Urinary bladder (tissue), 4 donors: ENCODE measurements at places on chromosomes 5 and 9.

- no peak for DNase-seq
Measured at GRCh38 chr9:105846825-105847224, 152.5 kb downstream of the TMEM38B start.

DNA sequence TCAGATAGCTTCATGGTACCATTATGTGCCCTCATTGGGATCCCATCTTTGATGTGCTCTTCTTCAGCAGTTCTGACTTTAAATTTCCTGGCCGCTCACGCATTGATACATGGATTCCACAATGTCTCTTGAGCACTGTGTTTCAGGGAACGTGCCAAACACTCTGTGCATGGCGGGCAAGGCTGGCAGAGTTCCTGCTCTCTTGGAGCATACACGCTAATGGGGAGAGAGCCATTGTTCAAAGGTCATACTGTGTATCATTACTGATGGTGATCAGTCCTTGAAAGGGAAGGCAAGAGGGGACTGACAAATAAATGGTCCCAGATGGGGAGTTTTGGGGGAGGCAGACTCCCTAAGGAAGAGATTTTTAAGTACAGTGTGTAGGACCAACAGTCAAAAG, 52.3 kb downstream of the AMBP start:
- no peak for DNase-seq

DNA sequence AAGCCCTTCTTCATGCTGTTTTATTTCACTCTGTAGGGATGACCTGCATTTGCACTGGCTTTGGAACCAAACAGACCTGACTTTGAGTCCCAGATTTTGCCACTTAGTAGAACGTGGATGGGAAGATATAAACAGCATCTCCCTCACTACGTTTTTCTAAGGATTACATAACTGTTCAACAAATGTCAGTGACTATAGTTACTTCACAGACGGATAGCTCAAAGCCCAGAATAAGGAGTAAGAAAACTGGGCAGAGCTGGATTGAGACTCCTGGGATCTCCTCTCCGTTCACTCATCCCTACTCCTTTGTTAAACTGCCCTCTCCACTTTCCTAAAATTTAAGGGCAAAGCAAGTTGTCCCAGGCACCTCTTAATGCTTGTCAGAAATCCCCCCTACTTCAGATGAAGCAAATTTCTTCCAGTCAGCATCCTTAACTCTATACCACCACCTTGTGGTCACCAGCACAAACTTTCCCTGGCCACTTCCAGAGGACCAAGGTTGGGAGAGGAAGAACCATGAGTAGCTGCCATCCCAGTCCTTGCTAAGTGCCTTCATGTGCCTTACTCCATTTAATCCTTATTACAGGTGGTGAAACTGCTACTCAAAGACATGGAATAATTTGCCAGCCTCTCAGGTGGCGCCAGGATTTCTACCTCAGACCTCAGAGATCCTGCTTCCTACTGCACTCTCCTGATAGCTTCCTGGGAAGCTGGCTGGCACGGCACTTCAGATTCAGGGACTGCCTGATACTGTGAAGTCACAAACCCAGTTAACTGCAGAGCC, 38.4 kb downstream of the EGR1 start:
- DNase-seq, result no peak

DNA sequence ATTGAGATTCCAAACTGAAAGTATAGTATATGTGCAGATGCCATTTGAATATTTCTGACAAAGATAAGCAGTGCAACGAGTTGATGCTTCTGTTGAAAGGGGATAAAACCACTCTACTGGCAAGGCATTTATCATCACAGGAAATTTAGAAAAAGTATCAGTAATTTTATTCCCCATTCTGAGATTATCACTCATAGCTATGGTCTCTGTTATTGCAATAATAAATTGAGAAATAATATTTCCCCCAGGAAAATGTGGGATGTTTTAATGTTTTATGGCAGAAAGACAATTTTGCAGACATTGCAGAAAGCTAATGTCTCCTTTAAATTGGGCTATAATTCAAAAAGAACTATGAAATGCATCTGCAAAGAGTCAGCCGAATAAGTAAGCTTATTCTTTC, 1612.7 kb upstream of the ACO1 start:
- DNase-seq, result no peak

DNA sequence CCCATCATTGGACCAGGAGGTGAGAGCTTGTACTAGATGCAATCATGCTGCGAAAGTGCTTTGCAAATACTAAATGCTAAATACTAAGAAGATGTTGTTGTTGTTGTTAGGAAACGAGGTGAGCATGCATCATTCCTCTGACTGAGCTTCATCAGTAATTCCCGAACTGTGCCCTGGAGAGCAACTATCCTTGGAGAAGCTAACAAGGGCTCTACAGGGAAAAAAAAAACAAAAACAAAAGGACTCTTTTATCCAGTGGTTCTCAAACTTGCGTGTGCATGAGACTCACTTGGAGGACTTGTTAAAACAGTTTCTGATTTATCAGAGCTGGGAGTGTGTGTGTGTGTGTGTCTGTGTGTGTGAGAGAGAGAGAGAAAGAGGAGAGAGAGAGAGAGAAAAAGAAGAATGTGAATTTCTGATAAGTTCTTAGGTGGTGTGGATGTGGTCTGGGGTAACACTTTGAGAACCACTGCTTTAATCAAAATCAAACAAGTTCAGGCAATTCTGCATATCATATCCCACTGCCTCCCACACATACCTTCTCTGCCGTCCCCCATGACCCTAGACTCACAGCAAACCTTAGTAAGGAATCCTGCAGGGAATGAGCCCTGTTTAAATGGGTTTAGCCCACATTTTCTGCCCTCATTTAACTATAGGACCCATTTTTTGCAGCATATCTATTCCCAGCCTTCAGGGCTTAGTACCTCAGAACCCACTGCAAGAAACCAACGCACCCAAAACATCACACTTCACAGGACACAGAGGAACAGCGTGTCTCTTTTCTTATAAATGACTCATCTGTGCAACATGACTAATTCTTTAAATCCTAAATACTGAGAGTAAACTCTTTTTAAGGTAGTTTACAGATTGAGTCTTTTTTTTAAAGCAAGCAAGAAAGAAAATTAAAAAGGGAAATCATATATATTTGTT, 48.9 kb downstream of the PDE6A start:
- no peak for DNase-seq

DNA sequence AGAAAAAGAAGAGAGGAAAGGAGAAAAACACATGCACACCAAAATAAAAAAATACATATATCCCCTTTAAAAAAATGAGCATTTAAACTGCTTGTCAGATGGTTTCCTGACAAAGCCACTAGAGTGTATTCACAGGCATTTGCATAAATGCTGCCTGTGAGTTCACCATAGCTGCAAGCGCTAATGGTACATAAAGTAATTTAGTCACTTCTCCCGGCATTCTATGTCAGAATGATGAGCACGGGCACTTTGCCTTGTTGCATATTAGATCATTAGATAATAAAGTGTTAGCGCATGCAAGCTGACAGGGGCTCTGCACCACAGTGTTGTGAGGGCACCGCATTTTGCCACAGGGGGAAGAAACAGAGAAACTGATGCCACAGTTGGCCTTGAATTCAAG, 280.6 kb downstream of the EBF1 start:
- no peak for DNase-seq

- DNase-seq, result no peak
Measured at GRCh38 chr5:107472620-107473064, 198.1 kb downstream of the EFNA5 start.

- no peak for DNase-seq
Measured at GRCh38 chr9:4725706-4726442, 15.1 kb downstream of the AK3 start.

DNA sequence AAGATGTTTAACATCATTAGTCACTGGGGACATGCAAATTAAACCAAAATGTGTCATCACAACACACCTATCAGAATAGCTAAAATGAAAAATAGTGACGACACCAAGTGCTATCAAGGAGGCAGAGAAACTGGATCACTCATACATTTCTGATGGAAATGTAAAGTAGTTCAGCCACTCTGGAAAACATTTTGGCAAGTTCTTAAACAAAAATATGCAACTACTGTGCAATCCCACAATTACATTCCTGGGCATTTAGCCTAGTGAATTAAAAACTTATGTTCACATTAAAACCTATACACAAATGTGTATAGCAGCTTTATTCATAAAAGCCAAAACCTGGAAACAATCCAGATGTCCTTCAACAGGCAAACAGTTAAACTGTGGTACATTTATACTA, 53.1 kb downstream of the SVEP1 start:
- DNase-seq, result no peak

- DNase-seq, result no peak
Measured at GRCh38 chr5:137710086-137710485, 25.8 kb downstream of the KLHL3 start.

- DNase-seq, result peak; percentile 33
Measured at GRCh38 chr9:92035687-92036410, 79.4 kb downstream of the SPTLC1 start.

DNA sequence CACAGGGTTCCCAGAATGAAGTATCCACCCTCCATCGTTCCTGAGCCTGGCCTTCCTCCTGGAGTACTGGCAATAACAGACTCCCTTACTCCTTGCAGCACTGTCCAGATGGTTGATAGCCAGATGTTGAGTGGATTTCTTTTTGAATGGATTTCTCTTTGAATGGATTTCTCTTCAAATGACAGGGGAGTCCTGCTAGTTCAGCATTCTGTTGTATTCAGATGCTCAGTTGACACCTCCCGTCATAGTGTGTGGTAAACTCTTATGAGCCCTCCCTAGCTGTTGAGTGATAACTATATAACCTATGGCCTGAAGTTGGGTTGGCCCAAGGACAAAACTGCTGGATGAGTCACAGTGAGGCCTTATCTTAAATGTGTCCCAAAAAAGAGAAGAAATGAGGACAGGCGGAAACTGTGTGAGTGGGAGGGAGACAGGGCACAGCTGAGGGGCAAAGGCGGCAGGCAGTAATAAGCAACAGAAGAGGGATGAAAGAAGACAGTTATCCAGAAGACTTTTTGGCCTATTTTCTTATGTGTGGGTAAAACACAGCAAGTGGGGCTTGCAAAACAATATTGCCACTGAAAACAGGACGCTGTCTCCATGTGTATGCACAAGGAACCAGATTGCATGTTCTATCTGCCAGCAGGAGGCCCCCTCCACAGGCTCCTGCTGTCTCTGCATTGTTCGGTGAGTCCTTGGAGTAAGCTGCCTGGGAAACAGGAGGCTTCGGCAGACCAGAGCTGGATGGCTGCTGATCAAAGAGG, 209.5 kb upstream of the S1PR3 start:
- DNase-seq, result no peak

- DNase-seq, result peak; percentile 90
Measured at GRCh38 chr9:129802833-129803675, at the start of gene TOR1B. TOR1B (plus strand) TSS chr9:129803184; CDS start chr9:129803213, 29 bp downstream.

- no peak for DNase-seq
Measured at GRCh38 chr9:975740-976257, 656 bp upstream of the DMRT3 start.

- no peak for DNase-seq
Measured at GRCh38 chr9:3875361-3876132, 349.7 kb upstream of the RFX3 start.

- no peak for DNase-seq
Measured at GRCh38 chr9:133707065-133707762, 30.9 kb downstream of the SARDH start.

DNA sequence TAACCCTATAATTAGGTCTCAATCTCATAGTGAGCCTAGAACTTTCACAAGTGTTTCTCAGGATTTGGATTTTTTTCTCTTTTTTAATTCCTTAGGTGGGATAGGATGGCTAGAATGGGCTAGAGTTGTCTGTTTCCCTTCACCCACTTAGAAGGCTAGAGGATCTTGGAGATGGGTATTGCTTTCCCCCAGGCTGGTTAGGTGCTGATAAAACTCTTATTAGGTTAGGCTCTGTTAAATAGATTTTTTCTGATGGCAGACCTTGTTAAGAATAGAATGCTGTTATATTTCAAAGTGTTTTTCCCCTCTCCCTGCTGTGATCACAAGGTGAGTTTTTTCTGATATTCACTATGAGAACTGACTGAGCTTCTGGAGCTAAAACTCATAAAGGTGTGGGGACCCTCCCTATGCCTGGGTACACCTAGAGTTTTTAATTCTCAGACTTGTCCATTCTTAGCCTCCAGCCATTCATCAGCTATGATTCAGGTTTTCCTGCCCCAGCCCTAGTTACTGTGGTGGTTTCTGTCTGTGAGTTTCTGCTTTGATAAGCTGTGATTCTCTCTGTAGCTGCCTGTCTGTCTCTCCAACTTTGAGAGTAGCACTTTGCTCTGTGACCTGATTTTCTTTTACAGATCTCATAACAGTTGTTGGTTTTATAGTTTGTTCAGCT, 132.4 kb downstream of the HACD4 start:
- DNase-seq, result no peak

DNA sequence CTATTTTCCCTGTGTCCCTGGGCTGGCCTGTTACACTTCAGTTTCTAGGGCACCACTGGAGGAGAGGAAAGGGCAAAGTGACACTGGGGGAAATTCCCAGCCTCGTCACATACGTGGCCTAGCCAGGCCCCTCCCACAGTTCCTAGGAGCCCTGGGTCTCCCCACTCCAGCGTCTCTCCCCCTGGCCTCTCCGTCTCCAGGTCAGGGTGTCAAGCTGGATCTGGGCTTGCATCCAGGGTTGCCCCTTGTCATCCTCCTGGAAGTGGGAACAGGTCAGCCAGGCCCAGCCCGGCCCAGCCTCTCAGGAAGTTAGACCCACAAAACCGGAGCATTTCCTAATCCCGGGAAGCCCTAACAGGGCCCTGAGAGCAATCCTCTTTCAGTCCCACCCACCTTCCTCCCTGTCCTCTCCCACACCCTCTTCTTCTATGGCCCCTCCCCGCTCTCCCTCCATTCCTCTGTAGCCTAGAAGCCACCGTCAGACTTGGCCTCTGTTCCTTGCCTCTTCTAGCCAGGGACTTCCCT, 4.7 kb upstream of the TNIP1 start:
- no peak for DNase-seq

DNA sequence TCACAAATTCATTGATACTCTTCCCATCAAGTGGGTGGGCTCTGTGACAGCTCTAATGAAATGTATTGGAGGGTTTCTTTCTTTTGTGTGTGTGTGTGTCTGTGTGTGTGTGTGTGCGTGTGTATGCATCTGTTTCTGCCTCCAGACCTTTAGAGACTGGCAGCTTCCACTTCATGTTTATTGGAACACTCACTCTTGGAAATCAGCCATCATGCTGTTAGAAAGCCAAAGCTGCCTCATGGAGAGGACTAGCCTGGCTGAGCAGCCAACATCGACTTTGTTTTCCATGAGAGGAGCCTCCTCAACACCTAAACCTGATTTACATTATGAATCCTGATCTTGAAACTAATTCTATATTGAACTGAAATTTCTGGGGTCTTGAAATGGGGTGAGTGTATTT, 128.5 kb upstream of the FAM174A start:
- DNase-seq, result no peak

DNA sequence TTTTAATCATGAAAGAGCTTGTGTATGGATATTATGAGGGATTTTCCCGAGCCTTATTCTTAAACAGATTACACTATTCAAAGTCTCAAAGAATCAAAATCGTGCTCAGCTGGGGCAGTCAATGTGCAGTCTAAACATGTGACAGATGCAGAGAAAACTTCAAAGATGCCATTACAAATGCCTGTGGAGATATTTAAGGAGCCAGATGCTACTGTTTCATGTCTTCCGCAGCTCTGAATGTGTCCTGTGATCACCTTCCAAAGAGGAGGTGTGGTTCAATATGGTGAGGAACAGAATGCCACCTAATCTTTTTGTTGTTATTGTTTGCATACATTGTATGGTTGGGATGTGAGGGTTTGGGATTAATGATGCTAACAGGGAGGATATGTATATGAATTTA, 593.3 kb upstream of the ARRDC3 start:
- DNase-seq, result no peak
